ENCODE measurements at places on chromosomes 16 and 17.

GRCh38 chr16:52434224-52434623 is 112.7 kb downstream of the TOX3 start:
- DNase-seq, result no peak

DNA sequence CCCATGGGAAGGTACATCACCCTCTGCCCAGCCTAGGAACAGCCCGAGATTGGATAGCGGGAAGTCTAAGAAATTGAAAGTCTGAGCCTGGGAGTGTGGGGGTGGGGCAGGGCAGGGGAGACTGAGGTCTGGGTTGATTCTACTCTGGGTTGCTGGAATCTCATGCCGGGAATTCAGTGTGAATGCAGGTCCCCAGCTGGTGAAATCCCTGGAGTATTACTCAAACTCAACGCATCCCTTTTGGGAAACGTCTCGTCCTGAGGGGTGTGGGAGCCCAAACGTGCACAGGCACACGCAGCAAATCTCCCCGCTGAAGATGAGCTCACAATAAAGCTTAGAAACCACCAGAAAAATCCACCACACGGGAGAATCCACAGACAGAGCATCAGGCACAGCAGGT is 55.4 kb downstream of the SOCS1 start:
- DNase-seq, result no peak

DNA sequence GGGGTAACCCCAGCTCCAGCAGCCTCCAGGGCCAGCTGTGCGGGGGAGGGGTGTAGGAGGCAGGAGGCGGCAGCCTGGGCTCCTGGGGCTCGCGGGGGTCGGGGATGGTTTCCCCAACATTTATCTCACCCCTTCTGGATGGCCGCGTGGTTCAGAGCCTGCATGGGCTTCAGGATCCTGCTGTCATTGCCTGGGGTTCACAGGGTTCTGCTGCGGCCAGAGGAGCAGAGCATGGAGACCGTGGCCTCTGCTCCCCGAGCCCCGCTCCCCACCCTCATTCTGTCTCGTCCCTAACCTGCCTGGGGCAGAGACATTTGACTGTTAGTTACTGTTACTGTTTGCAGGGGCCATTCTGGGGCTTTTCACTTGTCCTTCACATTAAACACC is 4.9 kb downstream of the MYADML2 start:
- DNase-seq, result no peak

GRCh38 chr16:1689853-1690252 is 11.8 kb downstream of the JPT2 start:
- DNase-seq, result no peak

GRCh38 chr16:3076577-3076976 is 11.1 kb downstream of the IL32 start:
- DNase-seq, result no peak

DNA sequence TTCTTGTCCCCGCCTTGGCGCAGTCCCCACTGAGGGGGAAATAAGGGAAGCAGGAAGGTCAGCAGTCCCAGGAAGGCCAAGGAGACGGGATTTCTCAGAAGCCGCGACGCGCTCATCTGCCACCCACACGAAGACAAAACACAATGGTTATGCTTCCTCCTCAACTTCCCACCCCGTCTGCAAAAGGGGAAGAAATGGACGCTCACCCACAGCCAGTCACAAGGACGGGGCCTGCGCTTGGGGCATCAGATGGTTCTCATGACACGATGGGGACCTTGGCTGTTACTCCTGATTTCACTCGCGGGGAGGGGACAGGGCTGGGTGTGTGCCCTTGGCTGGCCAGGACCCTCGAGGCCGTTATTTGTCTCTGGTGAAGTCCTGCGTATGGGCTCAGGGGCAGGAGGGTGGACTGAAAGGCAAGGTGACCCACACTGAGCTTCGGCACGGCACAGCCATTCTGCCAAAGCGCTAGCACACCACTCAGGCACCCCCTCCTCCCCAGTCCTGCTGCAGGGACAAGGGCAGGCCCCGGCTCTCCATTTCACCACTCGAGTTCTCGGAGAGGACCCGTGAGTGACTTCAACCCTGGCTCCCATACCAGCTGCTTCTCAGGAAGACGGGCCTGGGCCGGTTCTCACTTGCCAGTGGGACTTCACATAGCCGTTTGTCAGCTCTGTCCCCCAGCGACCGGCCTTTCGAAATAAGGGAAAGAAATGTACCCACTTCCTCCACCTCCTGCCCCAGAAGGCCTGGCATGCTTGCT is 84.5 kb downstream of the ABR start:
- DNase-seq, result no peak

GRCh38 chr16:87550495-87550961 is 51.8 kb upstream of the JPH3 start:
- peak; percentile 70 for DNase-seq

- DNase-seq, result no peak
Measured at GRCh38 chr17:3547628-3548027, 10.0 kb downstream of the TRPV3 start.

DNA sequence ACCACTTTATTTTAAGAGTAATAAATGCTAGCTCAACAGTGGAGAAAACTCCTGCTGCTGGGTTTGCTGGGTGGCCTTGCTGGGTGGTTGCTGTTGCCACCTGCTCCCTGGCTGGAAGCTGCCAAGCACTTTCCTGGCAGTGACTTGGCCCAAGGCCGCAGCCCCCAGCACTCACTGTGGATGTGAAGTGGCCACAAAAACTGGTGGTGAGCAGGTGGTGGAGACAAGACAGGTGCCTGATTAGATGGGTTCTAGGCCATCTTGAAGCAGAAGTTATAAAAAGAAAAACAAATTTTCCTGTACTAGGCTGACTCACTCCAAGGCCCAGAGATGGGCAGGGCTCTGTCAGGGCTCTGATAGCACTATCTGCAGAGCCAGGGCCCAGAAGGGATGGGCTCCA is 224.7 kb upstream of the NLRP1 start:
- no peak for DNase-seq

DNA sequence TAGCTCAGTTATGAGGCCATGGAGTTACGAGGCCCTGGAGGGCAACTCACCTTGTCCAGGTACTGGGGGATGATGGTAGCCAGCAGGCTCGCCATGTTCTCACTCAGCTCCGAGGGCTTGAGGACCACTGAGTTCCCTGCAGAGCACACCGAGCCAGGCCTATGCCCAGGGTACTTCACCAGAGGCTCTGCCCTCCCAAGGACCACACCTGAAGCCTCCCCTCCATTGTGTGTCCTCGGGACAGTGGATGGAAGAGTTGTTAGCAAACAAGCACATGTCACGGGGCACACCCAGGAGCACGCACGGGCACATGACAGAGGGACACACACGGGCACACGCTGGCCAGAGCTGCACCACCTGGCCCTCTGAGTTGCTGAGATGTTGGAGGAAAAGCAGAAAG is 5.6 kb downstream of the ALDH3A1 start:
- DNase-seq, result no peak

DNA sequence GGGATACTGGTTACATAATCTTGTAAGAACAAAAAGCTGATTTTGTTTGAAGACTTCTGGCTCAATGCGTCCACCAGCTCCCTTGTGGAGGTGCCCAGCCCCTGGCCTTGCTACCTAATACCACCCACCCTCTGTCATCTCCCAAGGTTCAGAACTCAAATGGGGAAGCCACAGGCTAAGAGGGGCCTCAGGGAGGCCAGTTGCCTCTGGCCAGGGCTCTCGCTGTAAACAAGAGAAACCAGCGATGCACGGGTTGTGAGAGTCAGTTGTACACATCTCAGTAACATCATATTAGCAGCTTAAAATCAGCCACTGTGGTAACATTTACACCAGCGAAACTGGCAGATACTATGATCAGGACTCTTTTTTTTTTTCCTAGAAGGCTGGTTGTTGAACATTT is 6.0 kb downstream of the TEKT5 start:
- DNase-seq, result no peak

DNA sequence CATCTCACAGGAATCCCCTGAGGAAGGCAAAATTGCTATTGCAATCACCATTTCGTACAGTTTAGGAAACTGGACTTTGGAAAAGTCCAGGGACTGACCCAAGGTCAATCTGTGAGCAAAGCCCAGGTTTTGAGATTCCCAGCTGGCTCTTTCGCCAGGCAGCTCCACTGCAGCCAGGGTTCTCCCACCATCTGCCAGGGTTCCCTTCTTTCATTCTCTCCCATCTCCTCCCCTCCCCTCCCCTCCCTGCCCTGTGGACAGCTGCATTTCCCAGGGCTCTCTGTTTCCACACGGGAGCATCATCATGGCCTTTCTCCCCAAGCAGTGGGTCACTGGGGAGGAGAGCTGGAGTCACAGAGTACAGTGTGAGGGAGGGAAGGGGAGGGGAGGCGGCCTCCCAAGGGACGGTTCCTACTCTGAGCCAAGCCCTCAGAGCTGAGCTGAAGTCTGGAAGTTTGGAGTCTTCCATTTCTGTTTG is 11.9 kb upstream of the GSDMA start:
- DNase-seq, result no peak

DNA sequence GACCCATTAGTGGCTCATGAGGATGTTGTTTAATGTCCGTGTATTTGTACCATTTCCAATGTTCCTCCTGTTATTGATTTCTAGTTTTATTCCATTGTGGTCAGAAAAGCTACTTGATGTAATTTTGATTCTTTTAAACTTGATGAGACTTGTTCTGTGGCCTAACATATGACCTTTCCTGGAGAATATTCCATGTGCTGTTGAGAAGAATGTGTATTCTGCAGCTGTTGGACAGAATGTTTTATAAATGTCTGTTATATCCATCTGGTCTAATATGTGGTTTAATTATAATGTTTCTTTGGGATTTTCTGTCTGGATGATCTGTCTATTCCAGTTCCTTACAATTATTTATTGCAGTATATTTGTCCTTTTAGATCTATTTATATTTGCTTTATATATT is 2.9 kb upstream of the ABCA10 start:
- DNase-seq, result no peak

- no peak for DNase-seq
Measured at GRCh38 chr16:82504836-82505235, 121.9 kb upstream of the CDH13 start.

- no peak for DNase-seq
Measured at GRCh38 chr17:73513426-73513825, 130.8 kb downstream of the SDK2 start.

DNA sequence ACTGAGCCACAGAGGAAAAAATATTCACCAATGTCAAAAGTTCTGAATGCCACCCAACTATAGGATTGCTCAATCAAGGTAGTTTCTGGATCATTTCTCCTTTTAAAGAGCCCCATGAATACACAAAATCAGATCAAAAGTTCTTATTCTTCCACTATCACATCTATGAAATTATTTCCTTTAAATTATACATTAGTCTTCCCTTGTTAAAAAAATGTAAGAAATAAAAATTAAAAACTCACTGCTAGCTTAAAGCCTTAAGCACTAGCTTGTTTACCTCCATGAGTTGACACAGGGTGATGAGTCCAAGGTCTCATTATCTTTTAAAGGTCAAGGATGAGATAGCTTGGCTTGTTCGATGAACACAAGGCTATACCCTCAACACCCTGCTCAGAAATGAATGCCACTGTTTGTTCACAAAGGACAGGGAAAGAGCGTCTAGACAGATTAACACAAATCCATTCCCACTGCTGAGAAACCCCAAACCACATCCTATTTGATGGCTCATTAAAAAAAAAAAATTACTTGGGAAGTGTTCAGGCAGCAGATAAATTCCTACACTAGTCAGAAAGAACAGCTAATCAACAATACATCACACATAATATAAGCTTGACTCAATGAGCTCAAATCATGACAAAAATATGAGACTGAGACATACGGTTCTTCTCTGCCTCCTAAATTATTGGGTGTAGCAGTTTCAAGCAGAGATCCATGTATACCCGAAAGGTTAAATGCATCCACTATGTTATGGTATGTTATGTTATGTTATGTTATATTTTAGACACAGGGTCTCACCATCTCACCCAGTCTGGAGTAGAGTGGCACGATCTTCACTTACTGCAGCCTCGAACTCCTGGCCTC is 118.9 kb downstream of the PARN start:
- peak; percentile 71 for DNase-seq

DNA sequence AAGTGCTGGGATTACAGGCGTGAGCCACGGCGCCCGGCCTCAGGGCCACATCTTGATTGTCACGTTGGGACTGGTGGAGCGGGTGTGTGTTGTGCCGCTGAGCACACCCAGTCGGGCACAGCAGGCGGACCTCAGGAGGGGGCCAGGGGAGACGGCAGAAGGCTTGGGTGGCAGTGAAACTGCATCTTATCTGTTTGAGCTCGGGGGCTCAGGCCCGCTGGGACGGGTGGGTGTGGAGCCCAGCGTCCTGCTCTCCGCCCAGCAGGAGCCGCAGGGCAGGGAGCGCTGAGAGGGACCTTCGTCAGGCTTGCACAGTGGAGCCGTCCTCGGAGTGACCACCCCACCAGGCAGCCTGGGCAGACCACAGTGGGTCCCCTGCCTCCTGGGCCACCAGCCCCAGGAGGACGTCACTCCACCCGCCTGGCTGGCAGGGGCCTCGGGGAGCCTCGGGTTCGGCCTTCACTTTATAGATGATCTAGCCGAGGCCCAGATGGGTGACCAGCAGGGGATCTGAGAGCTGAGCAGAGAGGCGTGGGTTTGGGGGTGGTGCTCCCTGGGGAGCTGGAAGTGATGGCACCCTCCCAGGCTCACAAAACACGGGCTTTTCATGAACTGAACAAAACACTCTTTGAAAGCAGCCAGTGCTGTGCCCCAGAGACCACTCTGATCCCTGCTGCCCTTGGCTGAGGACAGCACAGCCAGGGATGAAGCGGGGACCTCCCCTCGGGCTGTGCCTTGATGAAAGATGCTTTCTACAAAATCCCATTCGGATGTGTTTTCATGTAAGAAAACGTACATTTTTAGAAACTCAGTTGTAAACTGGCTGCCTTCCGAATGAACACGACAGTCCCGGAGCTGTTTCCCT is 181.1 kb downstream of the SEC14L1 start:
- no peak for DNase-seq

DNA sequence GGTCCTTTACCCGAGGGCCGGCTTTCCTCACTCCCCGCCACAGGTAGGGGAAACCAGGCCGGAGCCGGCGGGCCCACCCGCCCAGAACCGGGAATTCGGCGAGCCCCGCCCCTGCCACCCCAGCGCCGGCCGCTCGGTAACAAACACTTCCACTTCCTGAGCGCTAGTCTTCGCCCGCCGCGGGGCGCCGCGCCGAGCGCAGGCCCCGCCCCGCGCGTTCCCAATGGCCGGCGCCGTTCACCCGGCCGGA is 224 bp upstream of the NHERF1 start:
- DNase-seq, result no peak

GRCh38 chr16:72166151-72166550 is 5.8 kb downstream of the PMFBP1 start:
- no peak for DNase-seq
